Activated naive CD8-positive, alpha-beta T cell treated with anti-CD3 and anti-CD28 coated beads, Interleukin-2, amount 50 U/mL, for 16 hours (primary cell): ENCODE measurements at places on chromosomes 7 and 10.

DNA sequence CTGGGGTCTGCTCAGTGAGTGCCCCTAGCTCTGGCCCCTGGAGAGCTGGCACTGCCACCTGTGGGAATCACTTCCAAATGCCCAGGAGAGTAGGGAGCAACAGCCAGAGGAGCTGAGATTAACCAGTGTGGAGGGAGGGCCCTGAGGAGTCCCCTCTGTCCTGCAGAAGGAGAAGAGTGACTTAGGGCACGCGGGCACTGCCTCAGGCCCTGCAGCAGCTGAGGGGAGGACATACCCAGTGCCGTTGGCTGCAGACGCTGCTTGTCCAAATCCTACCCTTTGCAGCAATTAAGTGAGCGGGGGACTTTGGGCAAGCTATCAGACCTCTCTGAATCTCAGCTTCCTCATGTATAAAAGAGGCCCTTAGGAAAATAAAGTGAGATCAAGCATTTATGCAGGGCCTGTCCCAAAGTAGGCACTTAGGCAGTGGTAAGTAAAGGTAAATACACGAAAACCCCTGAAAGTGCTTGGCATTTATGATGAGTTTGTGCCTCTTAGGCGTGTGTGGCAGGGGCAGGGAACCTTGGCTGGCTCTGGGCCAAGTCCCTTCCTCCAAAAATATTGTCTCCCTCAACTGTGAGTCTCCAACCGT, 16.9 kb downstream of the PRF1 start:
- no peak for DNase-seq

- DNase-seq, result no peak
These were observed 298.0 kb upstream of the NRP1 start for GRCh38 chr10:33632432-33632831.

DNA sequence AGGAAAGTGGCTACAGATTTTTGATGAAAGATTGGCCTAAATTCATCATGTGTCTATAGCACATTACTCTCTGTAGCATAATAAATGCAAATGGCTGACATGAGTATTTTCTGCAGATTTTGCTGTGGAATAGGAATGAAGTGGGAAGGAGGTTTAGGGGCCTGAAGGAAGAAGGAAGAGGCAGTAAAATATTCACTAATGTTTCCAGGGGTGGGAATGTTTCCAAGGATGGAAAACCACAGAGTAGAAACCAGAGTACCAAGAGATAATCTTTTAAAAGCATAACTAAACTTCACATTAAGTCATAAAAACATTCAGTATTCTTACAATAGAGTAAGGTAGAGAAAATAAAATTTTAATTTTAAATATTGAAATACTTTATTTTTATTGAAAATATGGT, 267.8 kb downstream of the BICC1 start:
- DNase-seq, result no peak

DNA sequence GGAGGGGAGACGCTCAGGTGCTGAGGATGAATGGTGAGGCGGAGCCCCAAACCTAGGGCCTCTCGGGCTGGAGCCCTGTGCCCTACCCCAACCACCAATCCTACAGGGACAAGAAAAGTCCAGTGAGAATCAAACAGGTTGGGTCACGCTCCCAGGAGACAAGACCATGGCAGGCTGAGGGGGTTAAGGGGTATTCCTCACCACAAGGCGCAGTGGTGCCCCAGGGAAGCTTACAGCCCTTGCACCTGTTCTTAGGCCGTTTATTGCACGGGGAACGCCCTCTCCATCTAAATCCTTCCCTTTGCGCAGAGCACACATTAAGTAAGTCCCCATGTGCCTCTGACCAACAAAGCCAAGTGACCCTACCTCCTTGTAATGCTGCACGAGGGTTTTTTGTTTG, 3.5 kb downstream of the FZD9 start:
- DNase-seq, result no peak

GRCh38 chr10:59954296-59954695, 47.9 kb upstream of the CCDC6 start:
- DNase-seq, result no peak

GRCh38 chr10:61962971-61963370, 61.5 kb downstream of the ARID5B start:
- DNase-seq, result no peak

DNA sequence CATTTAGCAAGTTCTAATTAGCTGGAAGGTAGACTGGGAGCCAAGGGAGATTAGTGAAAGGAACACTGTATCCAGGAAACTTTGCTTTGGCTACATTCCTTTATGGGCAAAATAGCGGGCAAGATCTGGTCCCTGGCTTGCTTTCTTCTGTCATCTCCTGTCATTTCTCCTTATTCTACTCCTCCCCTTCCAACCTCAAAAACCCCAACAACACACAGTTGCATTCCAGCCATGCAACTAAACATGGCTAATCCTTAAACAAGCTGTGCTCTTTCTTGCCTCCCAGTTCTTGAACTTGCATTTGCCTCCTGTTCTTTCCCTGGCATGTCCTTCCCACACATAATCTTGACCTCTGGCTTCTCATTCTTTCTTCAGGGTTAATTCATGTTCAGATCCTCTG, 59.5 kb upstream of the CDCA7L start:
- DNase-seq, result no peak

GRCh38 chr10:34172936-34173533, 642.1 kb downstream of the PARD3 start:
- DNase-seq, result no peak

DNA sequence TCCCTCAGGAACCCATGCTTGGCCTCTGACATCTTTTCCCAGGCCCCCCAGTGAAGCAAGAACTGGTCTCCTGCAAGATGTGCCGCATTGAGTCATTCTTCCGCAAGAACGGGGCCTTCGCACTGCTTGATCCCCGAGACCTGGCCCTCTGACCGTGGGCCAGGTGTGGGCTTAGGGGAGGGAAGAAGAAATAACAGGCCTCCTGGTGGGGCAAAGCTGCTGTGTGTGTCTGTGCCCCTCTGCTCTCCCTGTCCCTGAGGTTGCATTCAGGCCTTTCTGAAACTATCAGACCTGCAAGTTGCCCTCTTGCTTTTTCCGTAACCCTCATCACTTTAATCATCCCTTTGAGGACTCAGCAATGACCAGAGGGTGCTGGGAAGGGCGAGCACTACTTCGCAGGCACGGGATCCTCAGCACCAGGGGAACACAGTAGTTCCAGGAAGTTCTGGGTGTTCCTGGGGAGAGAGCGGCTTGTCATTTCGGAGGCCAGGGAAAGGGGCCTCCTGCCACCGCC, 6.0 kb downstream of the ATP6V1F start:
- DNase-seq, result no peak

- DNase-seq, result no peak
These were observed 82.2 kb downstream of the SVOPL start for GRCh38 chr7:138618933-138619332.

GRCh38 chr10:8049045-8049864, 5.2 kb upstream of the GATA3 start:
- no peak for DNase-seq

GRCh38 chr10:130222381-130222780, 86.2 kb downstream of the GLRX3 start:
- no peak for DNase-seq
